Esophagus squamous epithelium (tissue), 5 donors: ENCODE measurements at places on chromosomes 6 and 20.

DNA sequence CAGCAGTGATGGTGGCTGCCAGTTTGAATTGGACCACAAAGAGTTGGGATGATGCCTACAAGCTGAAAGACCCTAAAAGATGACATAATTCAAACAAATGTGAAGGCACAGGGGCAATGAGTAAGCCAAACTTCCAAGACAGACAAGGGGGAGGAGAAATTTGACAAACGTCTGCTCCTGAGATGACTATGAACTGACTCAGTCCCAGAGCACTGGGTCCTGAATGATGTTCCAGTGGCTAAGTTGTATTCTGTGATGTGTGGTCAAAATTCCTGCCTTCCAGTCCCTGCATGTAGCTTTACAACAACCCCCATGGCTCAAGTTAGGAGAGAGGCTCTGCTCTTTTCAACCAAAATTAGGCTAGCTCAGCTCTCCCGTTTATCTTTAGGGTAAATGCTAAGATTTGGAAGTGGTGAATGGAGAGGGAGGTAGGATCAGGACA is 86.1 kb upstream of the SIRPA start:
- no peak for DNase-seq

GRCh38 chr20:52434453-52434852 is 242.9 kb upstream of the ZFP64 start:
- no peak for DNase-seq

DNA sequence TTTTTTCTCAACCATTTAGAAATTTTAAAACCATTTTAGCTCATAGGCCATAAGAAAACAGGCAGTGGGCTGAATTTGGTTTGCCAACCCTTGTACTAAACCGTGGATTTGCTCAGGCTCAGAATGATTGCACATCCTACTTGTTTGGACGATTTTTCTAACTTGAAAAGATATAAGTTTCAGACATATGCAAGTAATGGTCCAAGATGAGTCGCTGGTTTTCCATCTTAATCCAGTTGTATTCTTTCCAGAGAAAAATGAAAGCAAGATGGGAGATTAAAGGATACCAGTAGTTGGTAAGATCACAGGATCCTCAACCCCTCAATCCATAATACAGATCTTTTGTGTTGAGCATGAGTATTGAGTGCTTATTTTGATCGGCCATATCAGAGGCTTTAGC is 250.9 kb downstream of the TINAG start:
- DNase-seq, result no peak

GRCh38 chr6:138726066-138726756 is 47.4 kb upstream of the CCDC28A start:
- no peak for DNase-seq

GRCh38 chr6:36229223-36229622 is 32.7 kb downstream of the BRPF3 start:
- DNase-seq, result no peak

- DNase-seq, result no peak
These were observed 399.1 kb downstream of the CDH4 start for GRCh38 chr20:61650912-61651733.

DNA sequence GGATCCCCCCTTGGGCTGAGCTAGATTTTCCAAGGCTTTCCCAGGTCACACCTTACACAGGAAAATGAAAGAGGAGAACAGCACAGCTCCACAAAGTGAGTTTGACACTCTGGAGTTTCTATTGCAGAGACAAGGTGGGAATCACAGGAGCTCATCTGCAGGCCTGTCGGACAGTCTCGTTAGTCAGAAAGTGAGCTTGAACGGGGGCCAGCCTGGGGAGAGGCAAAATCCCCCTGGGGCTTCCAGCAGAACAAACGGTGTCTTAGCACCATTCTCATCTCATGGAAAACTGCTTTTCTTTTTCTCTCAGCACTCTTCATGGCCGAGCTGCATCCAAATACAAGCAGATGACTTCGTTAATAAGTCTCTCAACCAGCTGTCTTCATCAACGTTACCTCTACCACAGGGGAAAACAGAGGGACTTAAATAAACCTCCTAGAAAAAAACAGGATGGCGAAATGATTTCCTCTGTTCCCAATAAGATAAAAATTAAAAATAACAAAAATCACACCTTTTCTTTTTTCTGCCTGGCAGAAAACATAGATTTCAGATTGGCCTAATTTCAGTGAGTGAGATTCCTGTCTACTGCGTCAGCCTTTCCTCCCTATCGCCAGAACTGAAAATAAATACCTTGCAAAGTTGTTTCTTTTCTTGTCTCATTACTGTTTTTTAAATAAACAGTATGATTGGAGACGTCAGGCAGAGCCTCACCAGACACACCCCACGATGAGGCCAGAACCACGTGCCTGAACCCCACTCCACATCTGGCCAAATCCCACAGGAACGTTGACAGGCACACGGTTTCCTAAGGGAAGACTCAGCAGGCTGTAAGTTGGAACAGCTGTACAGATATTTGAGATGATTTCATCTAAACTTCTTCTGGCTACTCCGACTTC is 219.0 kb downstream of the TTLL2 start:
- no peak for DNase-seq

DNA sequence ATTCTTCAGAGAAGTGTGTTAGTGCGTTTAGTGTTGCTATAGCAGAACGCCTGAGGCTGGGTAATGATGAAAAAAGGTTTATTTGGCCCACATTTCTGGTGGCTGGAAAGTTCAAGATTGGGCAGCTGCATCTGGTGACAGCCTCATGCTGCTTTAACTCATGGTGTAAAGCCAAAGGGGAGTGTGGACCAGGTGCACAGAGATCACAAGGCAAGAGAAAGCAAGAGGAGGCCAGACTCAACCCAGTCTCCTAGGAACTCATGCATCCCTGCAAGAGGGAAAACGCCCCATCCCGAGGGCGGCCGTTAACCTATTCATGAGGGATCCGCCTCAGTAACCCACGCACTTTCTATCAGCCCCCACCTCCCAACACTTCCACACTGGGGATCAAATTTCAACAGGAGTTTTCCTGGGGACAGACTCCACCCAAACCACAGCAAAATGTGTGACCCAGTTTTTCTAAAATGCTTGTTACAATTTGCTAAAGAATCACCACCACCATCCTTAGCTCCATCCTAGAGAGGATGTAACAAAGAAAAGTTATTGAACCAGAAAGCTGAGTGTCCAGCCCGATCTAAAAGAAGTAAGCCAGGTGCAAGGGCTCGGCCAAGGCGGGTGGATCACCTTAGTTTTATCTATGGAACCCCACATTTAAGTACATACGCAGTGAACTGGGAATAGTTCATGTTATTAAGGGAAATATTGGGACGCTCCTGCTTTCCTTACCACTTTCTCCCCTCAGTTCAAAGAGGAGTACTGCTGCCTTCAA is 164.8 kb downstream of the QKI start:
- no peak for DNase-seq

- DNase-seq, result no peak
These were observed 251.0 kb upstream of the TCF21 start for GRCh38 chr6:133637874-133638273.

- DNase-seq, result no peak
These were observed 431.8 kb upstream of the NOX3 start for GRCh38 chr6:155887421-155887820.

- no peak for DNase-seq
These were observed 465.3 kb downstream of the CBLN4 start for GRCh38 chr20:55540013-55540412.

DNA sequence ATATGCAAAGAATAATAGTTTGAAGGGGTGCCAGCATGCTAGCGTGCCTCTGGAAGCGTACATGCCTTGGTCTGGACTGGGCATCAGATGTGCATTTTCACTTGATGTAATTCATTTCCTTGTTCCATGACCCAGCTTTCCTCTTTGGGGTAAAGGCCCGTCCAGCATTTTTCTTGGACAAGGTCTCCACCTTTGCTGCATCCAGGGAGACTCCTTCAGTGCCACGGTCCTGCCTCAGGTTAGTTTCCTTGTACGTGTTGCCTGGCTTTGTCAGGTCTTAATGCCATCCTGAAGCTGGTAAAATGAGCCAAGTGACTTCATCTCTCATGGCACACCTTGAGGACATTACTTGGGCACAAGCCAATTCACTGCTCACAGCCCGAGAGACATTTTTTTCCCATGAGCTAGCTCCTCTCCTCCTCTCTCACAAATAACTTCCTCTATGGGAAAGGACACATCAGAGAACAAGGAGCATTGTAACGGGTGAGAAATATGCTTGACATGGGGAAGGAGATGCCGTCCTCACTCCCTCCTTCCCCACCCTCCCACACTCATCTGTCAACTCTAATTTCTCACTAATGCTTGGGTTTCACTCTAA is 23.9 kb downstream of the EDN1 start:
- DNase-seq, result no peak

DNA sequence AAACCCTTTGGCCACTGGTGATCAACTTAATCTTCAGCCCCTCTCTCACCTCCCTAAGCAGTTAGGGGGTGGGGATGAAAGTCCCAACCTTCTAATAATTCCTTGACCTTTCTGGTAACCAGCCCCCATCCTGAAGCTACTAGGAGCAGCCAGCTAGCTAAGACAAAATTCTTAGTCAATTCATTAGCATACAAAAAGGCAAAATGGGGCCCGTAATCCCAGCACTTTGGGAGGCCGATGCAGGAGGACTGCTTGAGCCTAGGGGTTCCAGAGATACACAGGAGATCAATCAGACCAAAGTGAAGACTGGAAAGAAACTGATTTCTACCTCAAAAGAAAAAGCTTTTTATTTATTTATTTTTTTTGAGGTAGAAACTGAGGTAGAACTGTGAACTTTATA is 1.8 kb downstream of the ASCC3 start:
- DNase-seq, result no peak

DNA sequence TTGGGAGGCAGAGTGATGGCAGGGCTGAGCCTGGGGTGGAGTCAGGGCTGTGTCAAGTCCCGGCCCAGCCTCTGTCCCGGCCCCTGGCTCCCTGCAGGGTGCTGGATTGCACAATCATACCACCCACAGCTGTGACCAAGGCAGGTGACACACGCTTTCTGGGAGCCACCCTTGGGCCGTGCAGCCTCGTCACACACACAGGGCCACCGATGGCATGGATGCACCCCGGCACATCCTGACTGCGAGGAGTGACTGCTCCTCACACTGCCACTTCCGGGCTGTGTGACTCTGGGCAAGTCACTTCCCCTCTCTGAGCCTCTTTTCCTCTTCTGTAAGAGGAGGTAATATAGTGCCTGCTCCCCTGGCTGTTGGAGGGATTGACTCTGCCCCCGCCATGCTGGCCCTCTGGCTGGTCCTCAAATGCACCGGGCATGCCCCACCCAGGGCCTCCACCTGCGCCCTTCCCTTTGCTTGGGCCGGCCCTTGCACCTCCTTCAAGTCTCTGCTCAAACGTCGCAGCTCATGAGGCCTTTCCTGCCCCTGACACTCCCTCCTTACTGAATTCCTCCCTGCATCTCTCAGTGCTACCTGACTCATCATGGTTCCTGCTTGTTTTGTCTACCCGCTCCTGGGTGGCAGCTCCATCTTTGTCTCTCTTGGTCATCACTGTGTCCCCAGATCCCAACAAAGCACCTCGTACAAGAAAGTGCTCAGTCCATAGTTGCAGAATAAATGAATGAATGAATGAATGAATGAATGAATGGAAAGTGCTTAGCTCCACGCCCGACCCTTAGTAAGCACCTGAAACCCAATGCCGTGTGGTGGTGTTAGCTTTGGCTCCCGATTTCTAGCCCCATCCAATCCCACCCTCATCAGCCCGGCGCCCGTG is 93.5 kb downstream of the CEBPB start:
- no peak for DNase-seq

GRCh38 chr6:4518506-4518905 is 257.7 kb upstream of the CDYL start:
- no peak for DNase-seq

GRCh38 chr6:218153-219018 is 73.9 kb upstream of the DUSP22 start:
- no peak for DNase-seq

DNA sequence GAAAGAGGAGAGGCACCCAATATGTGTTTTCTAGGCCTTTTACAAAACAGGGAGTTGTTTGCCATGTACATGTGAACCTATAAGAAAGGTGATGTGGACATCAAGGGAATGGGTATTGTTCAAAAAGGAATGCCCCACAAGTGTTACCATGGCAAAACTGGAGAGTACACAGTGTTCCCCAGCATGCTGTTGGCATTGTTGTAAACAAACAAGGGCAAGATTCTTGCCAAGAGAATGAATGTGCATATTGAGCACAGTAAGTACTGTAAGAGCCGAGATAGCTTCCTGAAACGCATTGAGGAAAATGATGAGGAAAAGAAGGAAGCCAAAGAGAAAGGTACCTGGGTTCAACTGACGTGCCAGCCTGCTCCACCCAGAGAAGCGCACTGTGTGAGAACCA is 13.1 kb downstream of the QRSL1 start:
- DNase-seq, result no peak

GRCh38 chr20:4261333-4262284 is 246.3 kb upstream of the RNF24 start:
- DNase-seq, result no peak

GRCh38 chr6:128655978-128656498 is 135.6 kb upstream of the PTPRK start:
- no peak for DNase-seq

DNA sequence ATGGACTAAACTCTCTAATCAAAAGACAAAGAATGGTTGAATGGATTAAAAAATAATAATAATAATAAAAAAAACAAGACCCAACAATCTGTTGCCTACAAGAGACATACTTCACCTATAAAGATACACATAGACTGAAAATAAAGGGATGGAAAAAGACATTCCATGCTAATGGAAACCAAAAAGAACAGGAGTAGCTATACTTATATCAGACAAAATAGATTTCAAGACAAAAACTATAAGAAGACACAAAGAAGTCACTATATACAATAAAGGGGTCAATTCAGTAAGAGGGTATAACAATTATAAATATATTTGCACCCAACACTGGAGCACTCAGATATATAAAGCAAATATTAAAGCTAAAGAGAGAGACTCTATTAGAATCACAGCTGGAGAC is 106.7 kb downstream of the BTBD9 start:
- DNase-seq, result no peak

- DNase-seq, result no peak
These were observed 15.5 kb downstream of the RIPOR3 start for GRCh38 chr20:50675671-50676376.

GRCh38 chr20:32441638-32442037 is 83.5 kb downstream of the ASXL1 start:
- no peak for DNase-seq
